Activated CD4-positive, alpha-beta T cell treated with anti-CD3 and anti-CD28 coated beads, Interleukin-2, amount 10 ng/mL, durations not matched to agents 24 days and 14 days (primary cell): ENCODE measurements at places on chromosomes 7 and 10. TPM values are rescaled to one million over a fixed set of nuclear protein-coding genes. Genes with fewer than 3 reads are reported as not detected.

CPA2 gene
- 0.14 TPM in 2 replicates for total RNA-seq

PRSS37 gene
- total RNA-seq, result not detected in 2 replicates

CPA1 gene
- not detected in 2 replicates for total RNA-seq

MMP21 gene
- total RNA-seq, result 0.14 TPM in 1 of 2 replicates, not detected in the other

RAMP3 gene
- not detected in 2 replicates for total RNA-seq

CUBN gene
- 0.07 and 0.40 TPM in 2 replicates for total RNA-seq

MLXIPL gene
- not detected in 2 replicates for total RNA-seq

OR2A12 gene
- not detected in 2 replicates for total RNA-seq

UCN3 gene
- total RNA-seq, result not detected in 2 replicates

AEBP1 gene
- 21.6 and 22.2 TPM in 2 replicates for total RNA-seq

OPN4 gene
- not detected in 2 replicates for total RNA-seq

GHRHR gene
- total RNA-seq, result not detected in 2 replicates

LMOD2 gene
- not detected in 2 replicates for total RNA-seq

PAPSS2 gene
- total RNA-seq, result 0.07 TPM in 1 of 2 replicates, not detected in the other

CH25H gene
- not detected in 2 replicates for total RNA-seq

CFAP43 gene
- not detected in 2 replicates for total RNA-seq

STEAP1 gene
- 1.1 and 1.4 TPM in 2 replicates for total RNA-seq

WDFY4 gene
- 0.05 TPM in 1 of 2 replicates, not detected in the other for total RNA-seq

PAX2 gene
- total RNA-seq, result 0.07 TPM in 1 of 2 replicates, not detected in the other

GIMAP7 gene
- total RNA-seq, result 40.5 and 45.0 TPM in 2 replicates

C1GALT1 gene
- total RNA-seq, result 37.2 and 39.3 TPM in 2 replicates

ADRA2A gene
- total RNA-seq, result 0.05 TPM in 1 of 2 replicates, not detected in the other

TMEM178B gene
- 0.52 and 0.68 TPM in 2 replicates for total RNA-seq

AKR1C4 gene
- not detected in 2 replicates for total RNA-seq

KNDC1 gene
- total RNA-seq, result 0.19 and 0.21 TPM in 2 replicates

PRPS1L1 gene
- total RNA-seq, result not detected in 2 replicates

SDK1 gene
- 0.14 and 0.16 TPM in 2 replicates for total RNA-seq

PDK4 gene
- total RNA-seq, result not detected in 2 replicates

KCNMA1 gene
- not detected in 2 replicates for total RNA-seq

NME8 gene
- total RNA-seq, result not detected in 2 replicates

STEAP2 gene
- total RNA-seq, result 0.02 TPM in 1 of 2 replicates, not detected in the other

KLHL7 gene
- total RNA-seq, result 16.1 and 20.0 TPM in 2 replicates

TMEM196 gene
- total RNA-seq, result not detected in 2 replicates

SEMA3D gene
- total RNA-seq, result 0.47 and 0.64 TPM in 2 replicates

FANK1 gene
- total RNA-seq, result 0.38 TPM in 1 of 2 replicates, not detected in the other

PPP1R17 gene
- total RNA-seq, result not detected in 2 replicates

GIMAP6 gene
- total RNA-seq, result 35.5 and 35.8 TPM in 2 replicates

EN2 gene
- not detected in 2 replicates for total RNA-seq

CHPF2 gene
- 42.0 and 46.4 TPM in 2 replicates for total RNA-seq

SFTPA1 gene
- not detected in 2 replicates for total RNA-seq

EGR2 gene
- total RNA-seq, result 178 and 201 TPM in 2 replicates

ADRB1 gene
- total RNA-seq, result not detected in 2 replicates

THSD7A gene
- total RNA-seq, result not detected in 2 replicates

TRPV6 gene
- not detected in 2 replicates for total RNA-seq

NPY4R gene
- not detected in 2 replicates for total RNA-seq
